ENCODE measurements at places on chromosomes 7 and 10. TPM values are rescaled to one million over a fixed set of nuclear protein-coding genes. Genes with fewer than 3 reads are reported as not detected.

- no peaks in the 10 kb centered on the region for H3K36me3 ChIP-seq
- H3K27ac ChIP-seq, result no peak overlapping the region
- DNase-seq, result no peak
- H3K4me1 ChIP-seq, result no peaks in the 10 kb centered on the region
- H3K27me3 ChIP-seq, result no peaks in the 10 kb centered on the region
- no peak overlapping the region for H3K4me3 ChIP-seq
Measured at GRCh38 chr10:130230611-130231010, 94.4 kb downstream of the GLRX3 start.

DNA sequence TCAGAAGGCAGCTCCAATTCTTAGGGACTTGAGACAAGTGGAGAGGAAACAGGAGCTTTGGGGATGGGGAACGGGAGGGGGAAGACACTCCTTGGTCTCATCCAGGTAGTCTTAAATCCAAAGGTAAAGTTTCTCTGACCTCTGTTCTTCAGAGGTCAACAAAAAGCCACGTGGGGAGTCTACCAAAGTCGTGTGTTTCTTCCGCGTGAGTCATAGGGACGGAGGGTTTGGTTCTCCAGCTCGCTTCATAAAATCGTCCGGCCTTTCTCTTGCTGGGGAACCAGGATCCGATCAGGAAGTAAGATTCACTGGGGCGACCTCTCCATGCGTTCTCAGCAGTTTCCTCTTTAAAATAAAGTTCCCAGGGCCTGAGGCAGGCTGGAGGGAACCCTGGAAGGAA is 275.7 kb downstream of the TCERG1L start:
- DNase-seq, result no peak
- no peaks in the 10 kb centered on the region for H3K36me3 ChIP-seq
- no peaks in the 10 kb centered on the region for H3K4me1 ChIP-seq
- no peak overlapping the region for H3K27ac ChIP-seq
- H3K27me3 ChIP-seq, result no peaks in the 10 kb centered on the region

ETV1 gene
- 0.44 TPM for total RNA-seq

TRPV5 gene
- total RNA-seq, result not detected

RASSF4 gene
- total RNA-seq, result 3.1 TPM

All from activated naive CD8-positive, alpha-beta T cell treated with anti-CD3 and anti-CD28 coated beads, Interleukin-2, amount 10 ng/mL, durations not matched to agents 7 days and 5 days (primary cell).